ENCODE measurements at places on chromosomes 12 and 14. TPM values are rescaled to one million over a fixed set of nuclear protein-coding genes. Genes with fewer than 3 reads are reported as not detected.

GRCh38 chr14:96062506-96062905 is 23.3 kb downstream of the C14orf132 start:
- H3K27me3 ChIP-seq = no peaks in the 10 kb centered on the region
- no peak for DNase-seq
- H3K27ac ChIP-seq = no peak overlapping the region
- H3K4me3 ChIP-seq = no peak overlapping the region

DNA sequence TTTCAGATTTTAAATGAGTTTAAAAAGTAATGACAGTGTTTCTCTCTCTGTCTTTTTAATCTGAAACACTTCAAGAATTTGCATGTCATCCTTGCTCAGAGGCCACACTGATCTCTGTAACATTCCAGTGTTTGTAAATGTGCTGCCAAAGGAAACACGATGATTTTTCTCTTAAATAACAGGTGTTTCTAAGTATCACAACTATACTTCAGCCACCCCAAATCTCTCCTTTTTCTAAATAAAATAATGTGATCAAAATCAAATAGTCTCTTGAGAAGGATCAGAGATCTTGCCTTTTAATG is 3.3 kb upstream of the GALC start:
- H3K27ac ChIP-seq = no peak overlapping the region
- H3K27me3 ChIP-seq = no peaks in the 10 kb centered on the region
- no peaks in the 10 kb centered on the region for H3K4me1 ChIP-seq
- no peak for DNase-seq

GRCh38 chr14:72013721-72014345 is 81.6 kb downstream of the RGS6 start:
- peaks cover 3% of the 10 kb centered on the region for H3K4me1 ChIP-seq
- no peak overlapping the region for H3K4me3 ChIP-seq
- H3K27ac ChIP-seq = no peak overlapping the region
- no peaks in the 10 kb centered on the region for H3K27me3 ChIP-seq
- DNase-seq = no peak

DNA sequence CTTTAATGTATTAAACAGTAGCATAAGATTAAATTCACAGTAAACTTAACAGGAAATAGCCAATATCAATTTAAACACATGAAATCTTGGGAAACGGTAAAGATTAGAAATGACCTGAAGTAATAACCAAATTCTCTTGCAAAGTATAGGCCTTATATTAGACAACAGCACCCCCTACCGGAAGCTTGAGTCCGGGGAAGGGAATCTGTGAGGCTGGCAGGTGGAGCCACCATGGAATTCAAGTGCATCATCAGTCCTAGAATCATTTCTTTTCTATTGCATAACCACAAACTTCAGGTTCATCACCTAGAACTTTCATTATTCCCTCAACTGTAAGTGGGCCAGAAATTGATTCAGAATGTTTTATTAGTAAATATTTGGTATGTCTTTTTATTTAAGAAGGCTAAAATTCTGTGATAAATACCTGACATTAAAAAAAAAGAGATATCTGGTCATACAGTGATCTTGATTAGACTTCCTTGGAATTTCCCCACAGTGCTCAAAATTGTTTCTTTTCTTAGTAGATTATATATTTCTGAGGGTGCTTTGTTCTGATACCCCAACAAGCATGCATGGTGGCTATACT is 48.6 kb downstream of the AP5M1 start:
- no peaks in the 10 kb centered on the region for H3K4me1 ChIP-seq
- no peaks in the 10 kb centered on the region for H3K36me3 ChIP-seq
- no peaks in the 10 kb centered on the region for H3K27me3 ChIP-seq
- no peak overlapping the region for H3K4me3 ChIP-seq

GRCh38 chr12:57211791-57212700 is 4.5 kb upstream of the NXPH4 start:
- no peak overlapping the region for H3K27ac ChIP-seq
- no peak overlapping the region for H3K4me3 ChIP-seq
- DNase-seq = no peak
- H3K36me3 ChIP-seq = peaks cover 3% of the 10 kb centered on the region
- peaks cover 26% of the 10 kb centered on the region for H3K27me3 ChIP-seq

DNA sequence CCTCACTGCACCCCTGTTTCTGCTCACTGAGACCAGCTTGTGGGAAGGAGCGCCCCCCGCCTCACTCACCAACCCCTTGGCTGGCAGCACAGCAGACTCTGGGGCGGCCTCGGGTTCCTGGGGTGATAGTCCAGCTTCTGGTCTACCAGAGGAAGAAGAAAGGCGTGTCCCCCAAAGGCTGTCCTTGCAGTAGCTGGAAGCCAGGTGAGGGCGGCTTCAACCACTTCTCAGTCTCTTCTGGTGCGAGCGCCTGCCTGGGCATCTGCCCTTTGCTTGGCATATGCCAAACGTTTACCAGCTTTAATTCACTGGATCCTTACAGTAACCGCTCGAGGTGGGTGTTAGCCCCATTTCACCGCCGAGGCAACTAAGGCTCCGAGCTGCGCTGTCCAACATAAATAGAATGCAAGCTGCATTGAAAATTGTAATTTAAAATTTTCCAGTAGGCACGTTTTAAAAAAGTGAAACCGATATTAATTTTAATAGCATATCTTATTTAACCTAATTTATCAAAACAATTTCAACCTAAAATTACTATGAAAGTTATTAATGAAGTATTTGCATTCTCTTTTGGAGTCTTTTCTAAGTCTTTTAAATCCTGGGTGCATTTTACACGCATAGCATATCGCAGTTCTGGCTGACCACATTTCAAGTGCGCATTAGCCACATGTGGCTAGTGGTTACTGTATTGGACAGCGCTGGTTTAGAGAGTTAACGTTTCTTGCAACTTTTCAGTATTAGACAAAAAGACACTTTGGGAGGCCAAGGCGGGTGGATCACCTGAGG is 872 bp downstream of the FAM177A1 start:
- H3K36me3 ChIP-seq = no peaks in the 10 kb centered on the region
- peak; percentile 30 for DNase-seq
- peaks cover 14% of the 10 kb centered on the region for H3K4me1 ChIP-seq
- H3K27me3 ChIP-seq = no peaks in the 10 kb centered on the region
- H3K4me3 ChIP-seq = peak overlapping the region; percentile 93

- no peaks in the 10 kb centered on the region for H3K36me3 ChIP-seq
- peak overlapping the region; percentile 98 for H3K27ac ChIP-seq
- no peaks in the 10 kb centered on the region for H3K27me3 ChIP-seq
- H3K4me3 ChIP-seq = peak overlapping the region; percentile 8
These were observed 45.4 kb downstream of the PSMA6 start for GRCh38 chr14:35337269-35338255.

DNA sequence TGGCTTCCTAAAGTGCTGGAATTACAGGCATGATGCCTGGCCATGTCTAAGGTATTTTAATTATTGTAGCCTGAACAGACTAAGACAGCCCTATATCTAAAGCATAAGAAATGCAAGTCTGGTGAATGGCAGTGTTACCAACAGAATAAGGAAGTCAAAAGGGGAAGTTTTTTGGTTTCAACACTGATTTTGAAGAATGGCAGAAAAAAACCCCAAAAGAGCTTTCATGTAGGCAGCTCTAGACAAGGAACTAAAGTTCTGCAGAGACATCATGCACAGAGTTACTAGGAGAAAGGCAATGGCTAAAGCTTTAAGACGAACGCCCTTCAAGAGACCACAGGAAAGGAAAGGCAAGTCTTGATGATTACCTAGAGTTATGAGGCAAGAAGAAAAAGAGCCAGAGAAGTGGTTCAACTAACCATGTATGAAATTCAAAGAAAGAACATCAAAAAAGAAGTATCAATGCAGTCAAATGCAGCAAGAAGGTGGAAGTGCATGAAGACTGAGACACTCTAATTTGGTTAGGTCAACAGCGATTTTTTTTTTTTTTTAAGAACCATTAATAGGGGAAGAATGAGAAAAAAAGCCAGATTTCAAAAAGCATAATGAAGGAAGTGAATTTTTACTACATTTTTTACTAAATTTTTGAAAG is 50.8 kb downstream of the RPS6KA5 start:
- H3K4me1 ChIP-seq = peaks cover 6% of the 10 kb centered on the region
- no peaks in the 10 kb centered on the region for H3K27me3 ChIP-seq
- no peak overlapping the region for H3K27ac ChIP-seq
- no peak overlapping the region for H3K4me3 ChIP-seq
- H3K36me3 ChIP-seq = no peaks in the 10 kb centered on the region
- no peak for DNase-seq

DNA sequence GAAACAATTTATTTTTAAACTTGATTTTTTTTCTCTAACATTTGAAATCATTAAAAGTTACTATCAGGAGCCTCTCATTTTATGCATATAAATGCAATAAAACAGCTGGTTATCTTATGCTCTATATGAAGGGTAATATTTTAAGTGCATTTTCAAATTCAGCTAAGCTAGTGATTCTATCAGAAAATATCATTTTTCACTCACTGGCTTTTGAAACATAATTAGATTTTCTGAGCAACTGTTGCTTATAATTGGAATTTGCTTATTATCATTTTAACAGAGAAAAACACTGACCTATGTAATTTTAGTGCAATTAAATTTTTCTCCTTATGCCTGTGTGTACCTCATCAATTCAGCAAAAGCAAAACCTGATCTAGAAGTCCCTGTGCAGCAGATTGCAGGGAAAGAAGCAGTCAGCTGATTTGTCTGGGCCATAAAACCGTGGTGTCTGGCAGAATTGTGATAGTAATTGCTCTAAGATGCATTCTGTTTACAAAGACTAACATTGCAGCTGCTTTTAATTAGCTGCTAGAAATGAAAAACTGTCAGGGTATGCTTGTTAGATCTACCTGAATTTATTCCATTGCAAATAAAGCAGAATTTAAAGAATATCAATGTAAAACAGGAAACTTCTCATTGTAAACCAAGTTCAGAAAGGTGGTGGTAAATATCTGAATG is 75.0 kb downstream of the BICD1 start:
- H3K4me3 ChIP-seq = no peak overlapping the region
- H3K27ac ChIP-seq = no peak overlapping the region

DNA sequence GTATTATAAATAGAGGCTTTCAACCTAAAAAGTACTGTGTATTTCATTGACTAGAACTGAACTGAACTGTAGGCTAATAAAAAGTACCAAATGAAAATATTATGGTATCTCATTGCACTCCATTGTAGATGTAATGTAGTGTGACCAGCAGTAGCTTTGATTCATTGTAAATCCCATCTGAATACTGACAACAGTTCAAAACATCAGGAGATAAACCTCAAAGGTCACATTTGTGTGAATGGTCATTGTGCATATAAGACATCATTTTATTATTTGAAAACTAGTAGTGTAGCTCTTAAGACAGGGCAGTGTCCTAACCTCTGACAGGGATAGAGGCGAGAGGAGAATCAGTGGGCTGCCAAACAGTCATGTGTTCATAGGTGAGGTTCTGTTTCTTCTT is 286.6 kb downstream of the FBXL14 start:
- H3K27me3 ChIP-seq = no peaks in the 10 kb centered on the region
- DNase-seq = no peak
- peaks cover 15% of the 10 kb centered on the region for H3K4me1 ChIP-seq
- no peak overlapping the region for H3K4me3 ChIP-seq
- H3K27ac ChIP-seq = no peak overlapping the region

- H3K4me1 ChIP-seq = no peaks in the 10 kb centered on the region
- peak overlapping the region; percentile 30 for H3K4me3 ChIP-seq
- no peaks in the 10 kb centered on the region for H3K36me3 ChIP-seq
These were observed 2.0 kb downstream of the RIMBP2 start for GRCh38 chr12:130714091-130714590.

DNA sequence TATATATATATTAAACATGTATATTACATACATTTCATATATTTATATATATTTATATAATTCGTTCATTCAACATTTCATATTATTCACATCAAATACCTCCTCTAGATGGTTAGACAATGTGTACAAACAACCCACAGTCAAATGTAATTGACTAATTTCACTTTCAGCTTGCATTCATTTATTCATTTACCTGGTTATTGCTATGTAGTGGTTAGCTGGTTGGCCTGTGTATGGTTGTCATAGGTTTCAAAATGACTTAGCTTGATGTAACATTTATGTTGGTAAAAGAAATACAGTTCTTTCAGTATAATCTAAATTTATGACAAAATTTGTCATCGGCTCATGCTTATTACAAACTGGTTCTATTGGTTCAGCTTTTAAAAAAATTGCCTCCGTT is 389 bp downstream of the OR4K13 start:
- H3K36me3 ChIP-seq = no peaks in the 10 kb centered on the region
- H3K27ac ChIP-seq = no peak overlapping the region
- no peak for DNase-seq
- H3K4me3 ChIP-seq = no peak overlapping the region

DNA sequence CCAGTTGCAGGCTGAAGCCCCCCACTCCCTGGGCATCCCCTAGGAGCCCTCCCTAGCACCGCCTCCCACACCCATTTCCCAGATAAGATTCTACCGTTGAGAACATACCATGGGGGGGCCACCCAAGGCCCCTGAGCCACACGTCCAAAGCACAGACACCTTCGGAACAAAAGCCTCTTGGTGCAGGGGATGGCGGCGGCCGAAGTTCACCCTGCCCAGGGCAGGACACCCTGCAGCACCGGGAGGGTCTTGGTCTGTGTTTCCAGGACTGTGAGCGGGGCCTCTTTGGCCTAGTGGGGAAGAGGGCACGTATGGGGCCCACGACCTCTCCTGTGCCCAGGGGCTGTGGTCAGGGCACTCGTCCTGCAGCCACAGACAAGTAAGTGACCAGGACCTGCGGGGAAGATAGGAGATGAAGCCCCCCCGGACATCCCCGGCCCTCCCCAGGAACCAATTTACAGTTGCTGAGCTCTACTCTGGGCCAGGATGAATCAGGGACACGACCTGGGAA is 154.3 kb upstream of the C14orf180 start:
- no peak overlapping the region for H3K4me3 ChIP-seq
- no peak for DNase-seq
- H3K27me3 ChIP-seq = peaks cover 14% of the 10 kb centered on the region
- H3K27ac ChIP-seq = no peak overlapping the region

DNA sequence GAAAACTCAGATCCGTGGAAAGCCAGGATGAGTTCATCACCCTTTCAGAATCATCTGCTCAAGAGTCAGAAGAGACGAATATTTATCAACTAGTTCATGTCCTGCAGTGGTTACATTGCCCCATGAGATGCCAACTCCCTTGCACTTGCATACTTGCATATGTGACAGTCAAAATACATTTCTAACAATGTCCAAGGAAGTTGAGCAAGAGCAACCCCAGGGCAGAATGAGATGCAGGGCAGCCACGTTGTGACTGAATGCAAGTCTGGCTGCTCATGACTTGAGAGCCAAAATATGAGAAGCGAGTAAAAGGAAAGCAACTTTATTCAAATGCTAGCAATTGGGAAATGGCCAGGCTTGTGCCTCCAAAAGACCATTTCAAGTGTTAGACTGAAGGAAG is 23.6 kb upstream of the UTP20 start:
- DNase-seq = no peak
- H3K27me3 ChIP-seq = no peaks in the 10 kb centered on the region
- H3K4me1 ChIP-seq = no peaks in the 10 kb centered on the region

GRCh38 chr14:96824283-96824682 is 27.1 kb downstream of the VRK1 start:
- H3K27me3 ChIP-seq = no peaks in the 10 kb centered on the region
- no peak for DNase-seq
- H3K4me1 ChIP-seq = no peaks in the 10 kb centered on the region

SLCO1B1 gene
- total RNA-seq = not detected

KLRB1 gene
- total RNA-seq = not detected

FBXO34 gene
- total RNA-seq = 23.9 TPM

ALX1 gene
- total RNA-seq = not detected

KRT8 gene
- total RNA-seq = 0.20 TPM

IGF1 gene
- total RNA-seq = 84.8 TPM

OAS2 gene
- total RNA-seq = 6.1 TPM

FAM181A gene
- not detected for total RNA-seq
